ENCODE measurements at places on chromosomes 2 and 18.

DNA sequence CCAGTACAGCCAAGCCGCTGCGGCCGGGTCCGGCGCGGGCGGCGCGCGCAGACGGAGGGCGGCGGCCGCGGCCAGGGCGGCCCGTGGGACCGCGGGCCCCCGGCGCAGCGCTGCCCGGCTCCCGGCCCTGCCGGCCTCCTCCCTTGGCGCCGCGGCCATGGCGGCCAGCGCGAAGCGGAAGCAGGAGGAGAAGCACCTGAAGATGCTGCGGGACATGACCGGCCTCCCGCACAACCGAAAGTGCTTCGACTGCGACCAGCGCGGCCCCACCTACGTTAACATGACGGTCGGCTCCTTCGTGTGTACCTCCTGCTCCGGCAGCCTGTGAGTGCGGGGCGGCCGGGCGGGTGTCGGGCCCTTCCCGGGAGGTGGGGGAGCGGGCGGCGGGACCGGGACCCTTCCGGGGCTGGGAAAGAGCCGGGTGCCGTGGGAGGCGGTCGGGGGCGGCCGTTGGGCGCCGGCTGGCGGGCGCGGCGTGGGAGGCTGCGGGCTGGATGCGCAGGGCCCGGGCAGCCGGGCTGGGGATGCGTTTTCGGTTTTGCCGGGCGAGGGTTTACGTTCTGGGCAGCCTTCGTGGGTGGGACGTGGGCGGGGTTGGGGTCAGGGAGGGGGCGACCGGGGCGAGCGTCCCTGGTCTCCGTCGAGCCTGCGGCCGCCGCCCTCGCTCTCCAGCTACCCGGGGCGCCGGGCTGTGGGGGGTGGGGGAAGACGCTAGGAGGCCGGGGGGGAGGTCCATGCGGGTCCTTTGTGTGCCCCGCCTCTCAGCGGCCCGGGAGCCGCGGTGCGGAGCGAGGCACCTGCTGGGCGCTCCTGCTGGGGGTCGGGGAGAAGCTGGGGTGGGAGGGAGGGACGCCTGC is 537 bp downstream of the AGFG1 start:
- peak overlapping the region; percentile 60 for H3K27ac ChIP-seq
- peak; percentile 45 for DNase-seq
- H3K36me3 ChIP-seq, result no peaks in the 10 kb centered on the region
- no peaks in the 10 kb centered on the region for H3K27me3 ChIP-seq

- no peak for DNase-seq
- no peaks in the 10 kb centered on the region for H3K4me1 ChIP-seq
Observed at GRCh38 chr2:12127638-12128037, 381.2 kb downstream of the LPIN1 start.

GRCh38 chr2:51153236-51153635 is 121.3 kb upstream of the NRXN1 start:
- no peak overlapping the region for H3K27ac ChIP-seq
- DNase-seq, result no peak
- no peaks in the 10 kb centered on the region for H3K36me3 ChIP-seq
- H3K4me1 ChIP-seq, result no peaks in the 10 kb centered on the region

- peak; percentile 65 for DNase-seq
- H3K27ac ChIP-seq, result no peak overlapping the region
- H3K4me1 ChIP-seq, result no peaks in the 10 kb centered on the region
- no peaks in the 10 kb centered on the region for H3K27me3 ChIP-seq
- no peak overlapping the region for H3K4me3 ChIP-seq
Observed at GRCh38 chr2:12167525-12168317, 421.3 kb downstream of the LPIN1 start.

- no peaks in the 10 kb centered on the region for H3K36me3 ChIP-seq
- H3K27me3 ChIP-seq, result no peaks in the 10 kb centered on the region
- H3K4me1 ChIP-seq, result no peaks in the 10 kb centered on the region
- DNase-seq, result no peak
- no peak overlapping the region for H3K4me3 ChIP-seq
Observed at GRCh38 chr2:167599219-167599618, 648.2 kb downstream of the STK39 start.

DNA sequence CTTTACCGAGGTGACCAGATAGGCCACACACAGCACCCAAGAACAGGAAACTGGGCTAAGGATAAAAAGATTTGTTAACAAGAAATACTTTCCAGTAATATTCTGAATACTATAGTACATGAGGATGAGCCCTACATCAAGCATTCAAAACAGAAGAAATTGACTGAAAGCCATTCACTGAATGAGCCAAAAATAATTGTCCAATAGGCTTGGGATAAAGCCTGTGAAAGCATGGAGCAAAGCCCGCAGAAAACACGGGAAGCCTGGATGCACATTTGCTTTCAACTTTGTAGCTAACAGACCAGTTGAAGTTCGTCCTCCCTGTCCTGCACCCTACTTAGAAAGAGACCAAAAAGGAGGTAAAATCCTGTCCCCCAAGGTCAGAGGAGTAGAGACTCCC is 56.3 kb downstream of the DIPK1C start:
- no peak overlapping the region for H3K27ac ChIP-seq
- DNase-seq, result no peak
- H3K36me3 ChIP-seq, result no peaks in the 10 kb centered on the region
- H3K4me1 ChIP-seq, result no peaks in the 10 kb centered on the region
- no peak overlapping the region for H3K4me3 ChIP-seq

- no peak overlapping the region for H3K27ac ChIP-seq
- H3K4me1 ChIP-seq, result no peaks in the 10 kb centered on the region
- no peaks in the 10 kb centered on the region for H3K27me3 ChIP-seq
- H3K36me3 ChIP-seq, result no peaks in the 10 kb centered on the region
Observed at GRCh38 chr2:22261165-22261564, 1123.8 kb upstream of the KLHL29 start.

DNA sequence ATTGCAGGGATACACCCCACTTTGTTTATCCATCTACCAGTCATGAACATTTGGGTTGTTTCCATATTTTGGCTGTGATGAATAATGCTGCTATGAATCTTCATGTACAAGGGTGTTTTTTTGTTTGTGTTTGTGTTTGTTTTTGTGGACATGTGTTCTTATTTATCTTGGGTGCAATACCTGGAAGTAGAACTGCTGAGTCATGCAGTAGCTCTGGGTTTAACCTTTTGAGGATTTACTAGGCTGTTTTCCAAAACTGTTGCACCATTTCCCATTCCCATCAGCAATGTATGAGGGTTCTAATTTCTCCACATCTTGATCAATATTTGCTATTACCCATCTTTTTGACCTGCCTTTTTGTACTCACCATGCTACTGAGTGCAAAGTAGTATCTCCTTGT is 140.0 kb upstream of the CYP1B1 start:
- peaks cover 5% of the 10 kb centered on the region for H3K4me1 ChIP-seq
- no peak overlapping the region for H3K4me3 ChIP-seq
- H3K36me3 ChIP-seq, result no peaks in the 10 kb centered on the region
- no peaks in the 10 kb centered on the region for H3K27me3 ChIP-seq

DNA sequence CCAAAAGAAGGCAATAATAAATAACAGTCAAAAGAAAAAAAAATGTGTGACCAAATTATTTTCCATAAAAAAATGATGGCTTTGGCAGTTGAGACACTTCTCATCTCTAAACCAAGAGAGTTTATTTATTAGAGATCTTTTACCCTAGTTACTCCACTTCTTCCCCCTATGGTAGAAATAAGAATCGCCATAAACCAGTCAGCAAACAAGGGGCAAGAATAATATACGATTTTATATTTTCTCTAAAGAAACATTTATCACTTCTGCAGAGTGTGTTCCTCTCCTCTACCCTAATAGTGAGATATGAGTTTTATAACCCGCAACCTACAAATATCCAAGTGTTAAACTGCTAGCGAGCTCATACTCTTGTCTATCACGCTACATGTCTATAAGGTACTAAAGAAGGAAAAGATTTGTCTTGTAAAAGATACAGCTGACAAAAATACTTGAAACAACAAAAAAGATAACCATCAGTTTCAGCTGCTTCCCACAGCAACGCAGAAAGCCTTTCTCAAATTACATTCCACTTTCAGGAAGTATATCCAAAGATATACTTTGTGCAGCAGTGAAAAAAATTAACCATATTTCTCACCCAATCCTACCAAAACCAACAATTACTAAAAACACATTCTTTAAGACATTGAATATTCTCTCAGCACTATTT is 2.3 kb downstream of the RNF103 start:
- H3K27me3 ChIP-seq, result no peaks in the 10 kb centered on the region
- no peak overlapping the region for H3K4me3 ChIP-seq
- no peak overlapping the region for H3K27ac ChIP-seq
- no peak for DNase-seq

DNA sequence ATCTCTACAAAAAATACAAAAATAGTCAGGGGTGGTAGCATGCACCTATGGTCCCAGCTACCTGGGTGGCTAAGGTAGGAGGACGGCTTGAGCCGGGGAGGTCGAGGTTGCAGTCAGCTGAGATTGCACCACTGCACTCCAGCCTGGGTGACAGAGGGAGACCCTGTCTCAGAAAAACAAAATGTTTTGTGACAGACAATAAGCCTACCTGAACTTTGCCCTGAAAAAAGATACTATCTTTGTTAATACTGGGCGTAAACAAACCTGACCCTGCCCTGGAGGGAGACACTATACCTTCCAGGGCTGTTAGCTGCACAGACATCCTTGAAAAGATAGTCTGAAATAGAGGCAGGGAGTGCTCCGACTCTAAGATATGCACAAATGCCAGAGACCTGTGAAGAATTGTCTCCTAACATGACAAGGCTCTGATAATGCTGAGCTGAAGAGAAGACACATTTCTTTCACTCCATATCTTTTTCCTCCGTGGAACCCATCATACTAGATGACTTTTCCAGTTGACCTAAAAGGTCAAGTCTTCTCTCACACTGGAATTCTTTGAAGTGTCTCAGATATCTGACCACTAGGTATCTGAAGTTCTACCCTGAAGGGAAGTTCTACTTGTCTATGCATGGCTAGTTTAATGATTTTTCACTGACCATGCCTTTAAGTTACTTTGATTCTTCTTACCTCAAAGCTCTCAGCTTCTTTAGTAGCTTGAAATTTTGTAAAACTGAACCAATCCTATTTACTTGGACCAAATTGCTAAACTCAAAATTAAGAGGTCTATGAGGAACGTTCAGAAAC is 20.9 kb upstream of the HK2 start:
- no peak overlapping the region for H3K4me3 ChIP-seq
- DNase-seq, result no peak
- H3K27ac ChIP-seq, result no peak overlapping the region
- H3K36me3 ChIP-seq, result no peaks in the 10 kb centered on the region
- H3K4me1 ChIP-seq, result peaks cover 5% of the 10 kb centered on the region

DNA sequence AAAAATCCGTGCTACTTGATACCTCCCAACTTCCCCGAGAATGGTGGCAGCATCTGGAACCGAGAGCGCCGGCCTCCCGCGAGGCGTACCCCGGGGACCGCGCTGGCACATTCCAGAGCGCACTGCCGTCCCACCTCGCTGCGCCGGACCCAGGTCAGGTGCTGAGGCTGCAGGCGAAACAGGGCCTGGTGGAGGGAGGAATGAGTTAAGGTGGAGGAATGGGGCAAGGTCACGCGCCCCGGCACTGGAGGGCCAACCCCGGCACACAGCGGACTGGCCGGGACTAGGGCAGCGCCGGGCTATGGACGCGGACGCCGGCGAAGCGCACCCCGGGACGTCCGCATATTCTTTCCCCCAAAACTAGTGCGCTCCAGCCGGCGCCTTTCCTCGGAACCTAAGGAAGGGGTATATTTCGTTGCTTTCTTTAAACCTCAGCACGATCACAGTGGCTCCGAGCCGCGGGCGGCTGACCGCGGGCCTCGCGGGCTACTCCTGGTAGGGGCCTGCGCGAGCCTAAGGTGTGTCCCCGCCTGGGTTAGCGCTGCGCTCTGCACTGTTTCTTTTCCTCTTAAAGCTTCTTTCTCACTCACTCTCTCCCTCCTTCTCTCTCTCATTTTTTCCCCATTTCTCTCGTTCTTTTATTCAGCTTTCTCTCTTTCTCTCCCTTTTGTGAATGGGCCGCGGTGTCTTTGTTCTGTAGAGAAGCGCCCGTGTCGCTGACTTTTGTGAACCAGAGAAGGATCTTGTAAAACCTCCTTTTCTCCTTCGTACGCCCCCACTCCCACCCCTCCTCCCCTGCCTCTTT is 2.1 kb upstream of the OTX1 start:
- H3K4me3 ChIP-seq, result no peak overlapping the region
- DNase-seq, result peak; percentile 67
- H3K27me3 ChIP-seq, result peaks cover 31% of the 10 kb centered on the region
- no peak overlapping the region for H3K27ac ChIP-seq
- no peaks in the 10 kb centered on the region for H3K36me3 ChIP-seq

DNA sequence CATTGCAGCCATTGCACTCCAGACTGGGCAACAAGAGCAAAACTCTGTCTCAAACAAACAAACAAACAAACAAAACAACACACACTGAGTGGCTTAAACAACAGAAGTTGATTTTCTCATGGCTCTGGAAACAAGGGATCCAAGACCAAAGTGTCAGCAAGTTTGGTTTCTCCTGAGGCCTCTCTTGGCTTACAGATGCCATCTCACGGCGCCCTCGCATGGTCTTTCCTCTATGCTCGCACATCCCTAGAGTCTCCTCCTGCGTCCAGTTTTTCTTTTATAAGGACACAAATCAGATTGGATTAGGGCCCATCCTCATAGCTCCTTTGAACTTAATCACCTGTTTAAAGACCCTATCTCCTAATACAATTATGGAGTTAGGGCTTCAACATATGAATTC is 133.4 kb upstream of the LRRTM1 start:
- H3K4me3 ChIP-seq, result no peak overlapping the region
- no peaks in the 10 kb centered on the region for H3K27me3 ChIP-seq
- H3K4me1 ChIP-seq, result no peaks in the 10 kb centered on the region
- DNase-seq, result peak; percentile 40
- no peak overlapping the region for H3K27ac ChIP-seq

DNA sequence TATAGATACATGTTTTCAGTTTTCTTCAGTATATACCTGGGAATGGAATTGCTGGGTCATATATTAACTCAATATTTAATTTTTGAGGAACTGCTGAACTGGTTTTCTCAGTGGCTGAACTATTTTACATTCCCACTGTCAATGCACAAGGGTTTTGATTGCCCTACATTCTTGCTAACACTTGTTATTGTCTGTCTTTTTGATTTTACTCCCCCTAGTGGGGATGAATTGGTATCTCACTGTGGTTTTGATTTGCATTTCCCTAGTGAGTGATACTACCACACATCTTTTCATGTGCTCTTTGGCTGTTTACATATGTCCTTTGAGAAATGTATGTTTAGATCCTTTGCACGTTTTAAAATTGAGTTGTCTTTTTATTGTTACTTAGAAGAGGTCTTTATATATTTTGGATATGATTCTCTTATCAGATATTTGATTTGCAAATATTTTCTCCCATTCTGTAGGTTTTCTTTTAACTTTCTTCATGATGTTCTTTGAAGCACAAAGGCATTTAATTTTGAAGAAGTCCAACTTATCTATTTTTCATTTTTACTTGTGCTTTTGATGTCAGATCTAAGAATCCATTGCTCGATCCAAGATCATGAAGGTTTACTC is 36.2 kb downstream of the ASB1 start:
- H3K27me3 ChIP-seq, result no peaks in the 10 kb centered on the region
- no peak overlapping the region for H3K4me3 ChIP-seq
- no peaks in the 10 kb centered on the region for H3K36me3 ChIP-seq
- no peaks in the 10 kb centered on the region for H3K4me1 ChIP-seq
